ENCODE measurements at places on chromosomes 3 and 15.

- DNase-seq = no peak
Measured at GRCh38 chr3:38634111-38634510, 15.4 kb downstream of the SCN5A start.

- DNase-seq = peak; percentile 26
Measured at GRCh38 chr15:63446255-63446654, 58.1 kb upstream of the USP3 start.

GRCh38 chr3:14236902-14237301, 58.3 kb downstream of the LSM3 start:
- no peak for DNase-seq

- DNase-seq = no peak
Measured at GRCh38 chr3:14602006-14602803, 49.4 kb upstream of the CCDC174 start.

DNA sequence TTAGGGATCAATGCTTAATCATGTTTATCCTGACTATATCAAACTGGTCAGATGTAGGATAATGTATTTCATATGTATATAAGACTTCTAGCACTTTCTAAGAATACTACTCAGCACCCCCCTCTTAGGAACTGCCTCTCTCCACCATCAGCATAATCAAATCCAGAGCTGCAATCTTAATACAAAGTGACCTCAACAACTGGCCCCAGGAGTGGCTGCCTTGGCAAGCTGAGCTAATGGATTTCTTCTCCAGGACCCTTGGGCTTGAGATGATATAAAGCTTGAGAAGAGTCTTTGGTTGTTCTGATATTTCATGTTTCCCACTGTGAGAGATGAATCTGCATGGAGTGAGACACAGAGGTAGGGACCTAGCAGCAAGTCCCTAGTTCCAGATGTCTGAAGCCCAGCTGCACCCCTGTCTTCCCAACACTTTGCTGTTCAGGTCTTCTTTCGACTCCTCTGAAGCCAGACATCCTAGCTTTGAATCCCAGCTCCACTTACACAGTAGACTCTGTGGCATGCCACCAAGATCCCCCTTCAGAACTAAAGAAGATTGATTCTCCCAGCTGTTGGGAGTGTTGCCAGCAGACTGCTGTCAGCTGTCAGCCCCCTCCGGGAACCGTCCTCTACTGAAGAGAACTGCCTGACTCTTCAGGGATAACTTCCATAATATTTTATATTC, 309.3 kb upstream of the UBE2E2 start:
- DNase-seq = no peak

DNA sequence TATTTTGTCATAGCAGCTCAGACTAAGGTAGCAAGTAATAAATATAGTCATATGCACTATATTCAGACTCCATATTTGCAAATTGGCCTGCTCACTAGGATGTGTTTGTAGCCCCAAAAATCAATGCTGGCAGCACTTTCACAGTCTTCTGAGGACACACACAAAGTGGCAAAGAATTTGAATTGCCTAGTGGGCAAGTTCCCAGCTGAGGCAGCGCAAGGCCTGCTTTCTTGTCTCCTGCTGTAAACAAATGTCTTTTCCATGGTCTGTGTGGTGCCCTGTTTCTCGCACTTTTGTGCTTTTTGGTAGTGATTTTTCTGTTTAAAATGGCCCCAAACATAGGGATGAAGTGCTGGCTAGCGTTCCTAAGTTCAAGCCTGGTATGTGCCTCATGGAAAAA, 416.0 kb downstream of the OCA2 start:
- DNase-seq = no peak

GRCh38 chr3:67557848-67558355, 96.5 kb downstream of the SUCLG2 start:
- no peak for DNase-seq

DNA sequence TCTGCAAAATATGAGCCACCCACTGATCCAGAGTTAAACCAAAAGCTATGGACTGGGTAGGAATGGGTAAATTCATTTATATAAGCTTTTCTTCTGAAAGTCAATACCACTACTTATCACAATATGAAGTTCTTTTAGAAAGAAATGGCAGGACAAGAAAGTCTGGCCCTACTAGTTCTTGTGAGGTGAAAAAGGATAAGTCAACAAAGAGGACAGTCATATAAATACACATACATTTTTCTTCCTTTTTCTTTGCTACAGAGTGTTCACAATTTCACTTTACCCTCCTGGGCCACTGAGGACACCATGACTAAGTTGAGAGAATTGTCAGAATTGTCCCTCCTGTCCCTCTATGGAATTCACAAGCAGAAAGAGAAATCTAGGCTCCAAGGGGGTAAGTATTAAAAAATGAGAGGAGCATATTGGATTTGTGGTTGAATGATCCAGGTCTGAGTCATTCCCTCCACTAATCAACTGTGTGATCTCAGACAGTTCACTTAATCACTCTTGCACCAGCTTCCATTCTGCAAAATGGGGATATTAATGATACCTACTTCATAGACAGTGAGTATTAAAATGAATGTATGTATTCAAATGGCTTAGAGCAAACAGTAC, 27.6 kb downstream of the ACP3 start:
- DNase-seq = no peak

- DNase-seq = no peak
Measured at GRCh38 chr15:44490622-44491021, 46.3 kb upstream of the EIF3J start.

All from stimulated activated naive CD8-positive, alpha-beta T cell treated with anti-CD3 and anti-CD28 coated beads, Interleukin-15, amount 100 ng/mL, for 72 hours (primary cell).